Stimulated activated CD8-positive, alpha-beta memory T cell treated with anti-CD3 and anti-CD28 coated beads, Interleukin-15, amount 100 ng/mL, for 1 hour (primary cell): ENCODE measurements at places on chromosomes 11 and 22.

GRCh38 chr11:12050470-12051286, 42.3 kb upstream of the DKK3 start:
- no peak for DNase-seq

GRCh38 chr22:38919631-38920190, 37.7 kb upstream of the APOBEC3A start:
- DNase-seq, result no peak

DNA sequence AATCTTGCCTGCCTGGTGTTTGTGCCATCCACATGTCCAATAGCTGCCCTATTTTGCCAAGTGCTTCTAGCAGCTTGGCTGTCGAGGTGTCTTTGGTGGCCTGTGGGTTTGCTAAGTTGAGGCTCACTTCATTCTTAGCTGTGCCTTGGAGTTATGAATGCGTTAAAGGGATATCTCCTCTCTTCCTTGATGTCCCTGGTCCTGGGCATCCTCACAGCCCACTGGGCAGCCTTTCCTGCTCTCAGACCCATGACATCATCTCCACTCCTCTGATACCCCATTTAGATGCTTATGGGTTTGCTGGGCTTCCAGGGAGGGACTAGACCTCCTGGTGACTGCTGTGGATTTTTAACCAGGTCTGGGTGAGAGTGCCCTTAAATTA, 1.3 kb downstream of the LDLRAD3 start:
- DNase-seq, result no peak

- no peak for DNase-seq
These were observed 146.2 kb downstream of the SPATA19 start for GRCh38 chr11:133699071-133699470.

GRCh38 chr22:44919691-44920090, 90.1 kb downstream of the PHF21B start:
- no peak for DNase-seq

- no peak for DNase-seq
These were observed 1336.2 kb downstream of the BRD1 start for GRCh38 chr22:48491451-48491941.

GRCh38 chr11:83158965-83159901, 2.3 kb downstream of the PCF11 start:
- no peak for DNase-seq

GRCh38 chr11:108580043-108580442, 13.5 kb downstream of the EXPH5 start:
- DNase-seq, result no peak
